Endodermal cell (in vitro differentiated cells): ENCODE measurements at places on chromosomes 4 and X. TPM values are rescaled to one million over a fixed set of nuclear protein-coding genes. Genes with fewer than 3 reads are reported as not detected.

The TMPRSS11A gene
- not detected in 2 replicates for total RNA-seq

The DCAF8L2 gene
- 0.38 TPM in 1 of 3 replicates, not detected in the others for total RNA-seq

The MTTP gene
- total RNA-seq = 0.42 and 0.95 TPM in 2 replicates

The SASH3 gene
- not detected in 3 replicates for total RNA-seq

The DKC1 gene
- total RNA-seq = 70.8 and 83.0 TPM in 2 replicates

The CSAG1 gene
- not detected in 2 replicates for total RNA-seq

The SLC30A9 gene
- total RNA-seq = 64.1 and 66.9 TPM in 2 replicates

GRCh38 chrX:152614791-152615190, 22.9 kb upstream of the GABRQ start:
- H3K4me3 ChIP-seq = no peak overlapping the region
- no peak for DNase-seq
- H3K27me3 ChIP-seq = no peaks in the 10 kb centered on the region
- H3K27ac ChIP-seq = no peak overlapping the region

GRCh38 chrX:77087529-77088169, 359.5 kb upstream of the FGF16 start:
- H3K36me3 ChIP-seq = no peaks in the 10 kb centered on the region
- H3K4me1 ChIP-seq = no peaks in the 10 kb centered on the region
- DNase-seq = no peak
- H3K4me3 ChIP-seq = no peak overlapping the region
- no peak overlapping the region for H3K27ac ChIP-seq
- H3K27me3 ChIP-seq = no peaks in the 10 kb centered on the region

DNA sequence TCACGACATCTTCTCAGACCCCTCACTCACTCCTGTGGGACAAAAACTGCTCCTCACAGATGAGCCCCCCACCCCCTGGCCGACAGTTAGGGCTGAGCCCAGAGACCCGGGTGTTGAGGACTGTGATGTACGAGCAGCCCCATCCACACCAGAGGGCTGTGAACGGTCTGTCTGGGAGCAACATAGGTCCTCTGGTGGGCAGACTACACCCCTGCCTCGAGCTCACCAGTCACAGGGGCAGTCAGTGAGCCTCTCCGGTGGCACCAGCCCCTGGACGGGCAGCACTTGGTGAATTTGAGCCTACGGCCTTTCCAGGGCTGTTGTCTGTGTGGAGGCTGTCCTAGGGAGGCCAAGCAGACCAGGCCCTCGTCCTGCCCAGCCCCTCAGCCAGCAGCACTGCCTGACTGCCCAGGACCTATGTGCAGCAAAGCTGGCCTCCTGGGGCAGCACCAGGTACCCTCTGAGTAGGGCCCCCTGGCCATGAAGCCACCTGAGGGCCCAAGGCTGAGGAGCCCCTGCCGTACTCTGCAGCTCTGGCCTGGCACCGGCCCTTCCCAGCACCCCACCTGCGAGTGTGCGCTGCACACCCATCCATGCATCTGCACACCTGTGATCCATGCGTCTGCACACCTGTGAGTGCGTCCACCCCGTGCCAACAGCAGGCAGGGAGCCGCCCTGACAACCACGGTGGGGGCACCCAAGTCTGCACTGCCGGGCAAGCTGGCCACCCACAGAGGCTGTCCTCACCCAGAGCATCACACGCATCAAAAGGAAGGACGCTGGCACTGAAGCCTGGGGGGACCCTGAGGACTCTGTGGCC, 111.6 kb upstream of the NKX1-1 start:
- H3K36me3 ChIP-seq = no peaks in the 10 kb centered on the region
- no peaks in the 10 kb centered on the region for H3K4me1 ChIP-seq
- DNase-seq = no peak
- peaks cover 27% of the 10 kb centered on the region for H3K27me3 ChIP-seq

DNA sequence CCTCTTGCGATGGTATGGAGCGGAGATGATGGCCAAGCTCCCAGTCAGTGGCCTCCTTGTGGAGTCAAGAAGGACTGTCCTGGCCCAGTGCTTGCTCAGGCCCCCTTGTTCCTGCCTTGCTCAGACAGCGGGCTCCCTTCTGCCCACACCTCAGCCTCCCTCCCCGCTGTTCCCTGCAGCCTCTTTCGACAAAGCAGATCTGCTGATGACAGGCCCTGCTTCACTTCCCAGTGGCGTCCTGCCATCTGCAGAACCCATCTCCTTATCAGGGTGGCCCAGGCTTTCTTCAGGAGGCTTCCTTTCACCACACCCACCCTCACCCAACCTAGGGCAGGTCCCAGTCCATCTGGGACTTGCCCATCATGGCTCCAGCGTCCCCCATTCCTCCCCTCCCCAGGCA, 80.0 kb downstream of the CLDN34 start:
- H3K4me1 ChIP-seq = no peaks in the 10 kb centered on the region
- no peaks in the 10 kb centered on the region for H3K36me3 ChIP-seq
- no peaks in the 10 kb centered on the region for H3K27me3 ChIP-seq
- peak overlapping the region; percentile 96 for H3K27ac ChIP-seq

DNA sequence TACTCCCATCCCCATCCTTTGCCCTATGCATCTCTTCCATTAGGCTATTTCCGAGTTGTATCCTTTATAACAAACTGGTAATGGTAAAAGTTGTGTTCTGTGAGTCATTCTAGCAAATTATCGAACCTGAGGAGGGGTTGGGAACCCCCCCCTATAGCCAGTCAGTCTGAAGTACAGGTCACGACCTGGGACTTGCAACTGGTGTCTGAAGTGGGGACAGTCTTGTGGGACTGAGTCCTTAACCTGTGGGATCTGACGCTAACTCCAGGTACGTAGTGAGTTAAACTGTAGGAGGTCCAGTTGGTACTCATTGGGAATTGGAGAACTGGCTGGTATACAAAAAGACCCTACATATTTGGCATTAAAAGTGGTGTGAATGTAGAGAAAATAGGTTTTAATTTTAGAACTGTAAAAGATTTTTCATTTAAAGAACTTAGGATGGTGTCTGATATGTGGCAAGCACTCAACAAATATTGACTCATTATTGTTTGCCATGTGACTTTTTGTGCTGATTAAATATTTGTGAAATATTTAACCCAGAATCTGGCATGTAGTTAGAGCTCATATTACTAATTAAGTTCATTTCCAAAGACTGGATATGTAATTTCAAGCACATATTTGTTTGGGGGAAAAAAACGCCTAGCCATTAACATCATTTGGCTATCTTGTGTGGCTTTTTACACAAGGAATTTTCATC, 50.7 kb downstream of the CHST7 start:
- H3K36me3 ChIP-seq = peaks cover 18% of the 10 kb centered on the region
- no peaks in the 10 kb centered on the region for H3K4me1 ChIP-seq

DNA sequence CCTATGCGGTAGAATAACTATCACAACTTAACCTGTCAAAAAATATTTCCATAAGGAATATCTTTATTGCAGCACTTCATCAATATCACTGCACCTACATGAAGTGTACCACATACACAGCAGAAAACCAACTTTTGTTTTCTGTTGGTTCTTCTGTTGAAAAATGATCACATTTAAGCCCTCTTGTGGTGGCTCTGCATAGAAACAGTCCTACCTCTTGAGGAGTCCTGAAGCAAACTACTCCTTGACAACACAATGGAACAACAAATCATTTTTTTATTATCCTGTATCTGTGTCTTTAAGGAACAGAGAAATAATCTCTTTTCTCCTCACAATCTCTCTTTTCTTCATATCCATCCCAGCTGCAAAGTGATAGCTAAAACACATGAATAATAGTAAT, 39.8 kb upstream of the ATOH1 start:
- H3K4me1 ChIP-seq = peaks cover 7% of the 10 kb centered on the region
- H3K27ac ChIP-seq = no peak overlapping the region
- H3K36me3 ChIP-seq = no peaks in the 10 kb centered on the region
- H3K4me3 ChIP-seq = no peak overlapping the region
- no peak for DNase-seq
- no peaks in the 10 kb centered on the region for H3K27me3 ChIP-seq

GRCh38 chrX:45758319-45758718, 557.6 kb upstream of the DIPK2B start:
- DNase-seq = no peak
- H3K27me3 ChIP-seq = no peaks in the 10 kb centered on the region
- no peaks in the 10 kb centered on the region for H3K4me1 ChIP-seq
- no peak overlapping the region for H3K4me3 ChIP-seq
- H3K36me3 ChIP-seq = peaks cover 15% of the 10 kb centered on the region
- no peak overlapping the region for H3K27ac ChIP-seq

DNA sequence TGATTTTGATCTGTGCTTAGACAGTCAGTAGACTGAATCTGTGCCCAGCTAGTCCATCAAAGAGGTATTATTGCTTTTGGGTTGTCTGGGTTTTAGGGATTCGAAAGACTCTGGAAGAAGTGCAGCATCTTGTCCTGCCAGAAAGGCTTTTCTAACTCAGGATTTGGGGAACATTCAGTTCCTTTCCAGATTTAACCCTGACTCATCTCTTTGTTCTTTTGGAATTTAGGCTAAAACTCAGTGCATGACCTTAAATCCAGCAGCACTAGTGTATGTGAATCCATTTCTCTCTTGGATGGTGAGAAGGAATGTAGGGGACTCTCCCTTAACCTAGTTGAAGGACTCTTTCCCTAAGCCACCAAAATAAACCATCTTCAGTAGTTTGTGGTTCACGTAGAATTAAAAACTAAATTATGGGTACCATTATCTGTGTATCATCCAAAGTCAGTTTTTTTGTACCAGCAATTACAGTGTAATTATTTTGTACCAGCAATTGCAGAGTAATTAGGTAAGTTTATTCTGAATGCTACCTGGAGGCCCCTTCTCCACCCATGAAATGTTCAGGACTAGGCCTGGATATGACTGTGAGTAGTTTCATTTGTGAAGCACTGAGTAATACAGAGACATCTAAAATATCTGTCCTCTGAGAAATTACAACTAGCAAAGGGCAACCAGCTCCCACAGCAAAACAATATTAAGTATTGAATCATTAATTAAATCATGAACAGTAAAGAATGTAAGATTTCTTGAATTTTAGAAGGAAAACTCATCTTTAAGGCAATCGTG, 384.0 kb downstream of the TMA16 start:
- H3K27ac ChIP-seq = no peak overlapping the region
- no peak overlapping the region for H3K4me3 ChIP-seq
- no peaks in the 10 kb centered on the region for H3K36me3 ChIP-seq
- DNase-seq = no peak
- no peaks in the 10 kb centered on the region for H3K4me1 ChIP-seq

DNA sequence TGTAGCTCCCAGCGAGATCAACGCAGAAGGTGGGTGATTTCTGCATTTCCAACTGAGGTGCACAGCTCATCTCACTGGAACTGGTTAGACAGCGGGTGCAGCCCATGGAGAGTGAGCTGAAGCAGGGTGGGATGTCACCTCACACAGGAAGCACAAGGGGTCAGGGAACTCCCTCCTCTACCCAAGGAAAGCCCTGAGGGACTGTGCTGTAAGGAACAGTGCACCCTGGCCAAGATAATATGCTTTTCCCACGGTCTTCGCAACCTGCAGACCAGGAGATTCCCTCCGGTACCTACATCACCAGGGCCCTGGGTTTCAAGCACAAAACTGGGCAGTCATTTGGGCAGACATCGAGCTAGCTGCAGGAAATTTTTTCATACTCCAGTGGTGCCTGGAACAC, 216.4 kb upstream of the TET2 start:
- DNase-seq = no peak
- no peaks in the 10 kb centered on the region for H3K36me3 ChIP-seq
- peaks cover 31% of the 10 kb centered on the region for H3K27me3 ChIP-seq
- no peak overlapping the region for H3K27ac ChIP-seq
- H3K4me3 ChIP-seq = no peak overlapping the region

DNA sequence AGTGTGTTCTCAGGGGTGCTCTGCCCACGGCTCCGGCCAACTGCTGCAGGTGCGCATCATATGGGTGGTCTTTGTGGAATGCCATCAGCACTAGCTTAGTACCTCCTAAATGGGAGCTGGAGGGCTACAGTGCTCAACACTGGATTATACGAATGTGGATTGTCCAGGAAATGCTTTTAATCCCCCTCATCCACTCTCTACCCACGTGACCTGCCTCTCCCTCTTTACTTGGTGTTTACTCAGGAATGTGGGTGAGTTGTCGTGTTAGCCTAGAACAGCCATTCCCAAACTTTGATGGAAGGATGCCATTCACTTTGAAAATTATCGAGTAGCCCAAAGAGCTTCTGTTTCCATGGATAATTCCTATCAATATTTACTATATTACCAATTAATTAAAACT, 150.8 kb downstream of the PTTG2 start:
- H3K4me1 ChIP-seq = peaks cover 4% of the 10 kb centered on the region
- H3K27me3 ChIP-seq = no peaks in the 10 kb centered on the region
- H3K4me3 ChIP-seq = no peak overlapping the region
- no peak overlapping the region for H3K27ac ChIP-seq

DNA sequence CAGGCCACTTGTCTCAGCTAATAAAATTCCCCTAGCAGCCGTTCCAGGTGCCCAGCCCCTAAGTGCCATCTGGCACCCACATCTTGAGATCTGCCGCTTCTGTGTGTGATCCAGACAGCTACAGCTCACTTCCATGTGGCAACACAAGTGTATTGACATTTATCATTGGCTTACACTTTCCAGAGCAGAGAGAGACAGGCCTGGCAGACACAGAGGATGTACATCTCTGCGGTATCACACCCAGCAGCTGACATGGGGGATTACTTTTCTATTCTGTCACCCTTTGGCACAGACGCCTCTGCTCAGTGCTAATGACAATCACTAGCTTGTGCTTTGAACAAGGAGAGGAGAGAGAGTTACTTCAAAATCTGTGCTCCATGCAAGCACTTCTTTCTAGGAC, 195.9 kb downstream of the KDR start:
- H3K36me3 ChIP-seq = no peaks in the 10 kb centered on the region
- H3K27ac ChIP-seq = no peak overlapping the region

GRCh38 chr4:183164963-183165362, 65.9 kb downstream of the WWC2 start:
- no peak overlapping the region for H3K4me3 ChIP-seq
- H3K27ac ChIP-seq = no peak overlapping the region
- H3K4me1 ChIP-seq = peaks cover 2% of the 10 kb centered on the region
- no peak for DNase-seq

DNA sequence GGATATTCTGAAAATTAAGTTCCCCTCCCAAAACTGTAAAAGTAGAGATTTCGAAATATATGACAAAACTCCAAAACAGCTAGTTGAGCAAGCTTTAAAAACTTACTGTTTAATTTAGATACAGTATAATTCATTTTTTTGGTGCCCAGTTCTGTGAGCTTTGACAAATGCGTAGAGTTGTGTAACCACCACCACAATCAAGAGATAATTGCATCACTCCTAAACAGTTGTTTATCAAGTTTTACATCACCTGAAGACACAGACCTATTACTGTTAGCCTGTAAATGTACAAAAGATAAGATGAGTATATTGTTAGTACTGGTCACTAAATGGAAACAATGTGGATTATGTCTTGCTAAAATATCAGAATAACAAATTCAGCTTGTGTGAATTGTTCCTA, 62.3 kb downstream of the ALG13 start:
- no peaks in the 10 kb centered on the region for H3K27me3 ChIP-seq
- DNase-seq = no peak
- no peaks in the 10 kb centered on the region for H3K4me1 ChIP-seq
- H3K4me3 ChIP-seq = no peak overlapping the region
- no peak overlapping the region for H3K27ac ChIP-seq

DNA sequence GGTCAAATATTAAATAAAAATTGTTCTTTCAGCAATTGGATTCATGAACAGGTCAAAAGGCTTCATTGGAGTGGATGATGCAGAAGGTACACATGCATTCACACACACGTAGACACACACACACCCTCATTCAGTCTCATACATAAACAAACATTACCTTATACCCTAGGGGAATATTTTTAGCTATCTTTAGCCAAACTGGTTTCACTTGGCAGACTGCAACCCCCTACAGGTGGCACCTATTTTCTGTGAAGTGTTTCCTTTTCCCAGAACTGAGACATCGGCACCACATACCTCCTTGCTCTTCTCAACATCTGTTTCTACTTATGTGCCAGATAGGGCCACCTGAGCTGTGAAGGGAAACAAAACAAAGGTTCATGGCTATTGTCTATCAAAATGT, 18.5 kb upstream of the KDR start:
- peaks cover 6% of the 10 kb centered on the region for H3K27me3 ChIP-seq
- H3K4me1 ChIP-seq = peaks cover 4% of the 10 kb centered on the region
- DNase-seq = no peak
- no peaks in the 10 kb centered on the region for H3K36me3 ChIP-seq
- no peak overlapping the region for H3K27ac ChIP-seq
- H3K4me3 ChIP-seq = no peak overlapping the region
